ENCODE measurements at places on chromosomes 1 and 21.

GRCh38 chr1:150237746-150238145 lies 1.8 kb upstream of the ANP32E start:
- DNase-seq: no peak

GRCh38 chr1:68180441-68181164 lies 51.7 kb downstream of the WLS start:
- no peak for DNase-seq

DNA sequence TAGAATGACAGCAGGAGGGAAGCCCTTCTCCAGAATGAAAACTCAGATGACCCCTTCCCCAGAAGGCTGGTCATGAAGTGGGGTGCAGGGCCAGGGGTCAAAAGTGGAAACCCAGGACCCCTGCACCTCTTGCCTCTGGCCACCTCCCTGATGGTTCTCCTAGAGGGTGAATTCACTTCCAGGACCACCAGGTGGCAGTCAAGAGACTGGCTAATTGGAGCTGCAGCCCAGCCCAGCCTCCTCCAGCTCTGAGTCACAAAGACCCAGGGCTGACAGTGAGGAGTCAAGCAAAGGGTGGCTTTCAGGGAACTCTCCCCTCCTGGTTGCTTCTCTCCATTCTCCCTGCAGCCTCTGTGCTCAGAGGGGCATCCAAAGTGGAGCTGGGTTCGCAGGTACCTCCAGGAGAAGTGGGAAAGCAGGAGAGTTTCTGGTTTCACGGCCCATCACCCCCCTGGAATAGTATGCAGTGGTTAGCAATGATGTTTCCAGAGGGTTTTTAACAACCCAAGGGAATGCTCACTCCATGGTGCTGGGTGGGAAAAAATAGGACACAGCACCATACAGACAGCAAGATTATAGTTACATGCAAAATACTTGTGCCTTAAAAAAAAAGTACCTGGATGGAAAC lies 6.1 kb upstream of the EPHB2 start:
- peak; percentile 74 for DNase-seq

- DNase-seq: no peak
Observed at GRCh38 chr1:906600-907420, 16.9 kb upstream of the SAMD11 start.

- no peak for DNase-seq
Observed at GRCh38 chr1:28062806-28063205, 25.6 kb downstream of the EYA3 start.

GRCh38 chr21:28608646-28609045 lies 384.0 kb downstream of the LTN1 start:
- no peak for DNase-seq
